Neural crest cell (in vitro differentiated cells): ENCODE measurements at places on chromosomes 7 and 10. TPM values are rescaled to one million over a fixed set of nuclear protein-coding genes. Genes with fewer than 3 reads are reported as not detected.

CCDC172 gene
- total RNA-seq = not detected in 2 replicates

DNA sequence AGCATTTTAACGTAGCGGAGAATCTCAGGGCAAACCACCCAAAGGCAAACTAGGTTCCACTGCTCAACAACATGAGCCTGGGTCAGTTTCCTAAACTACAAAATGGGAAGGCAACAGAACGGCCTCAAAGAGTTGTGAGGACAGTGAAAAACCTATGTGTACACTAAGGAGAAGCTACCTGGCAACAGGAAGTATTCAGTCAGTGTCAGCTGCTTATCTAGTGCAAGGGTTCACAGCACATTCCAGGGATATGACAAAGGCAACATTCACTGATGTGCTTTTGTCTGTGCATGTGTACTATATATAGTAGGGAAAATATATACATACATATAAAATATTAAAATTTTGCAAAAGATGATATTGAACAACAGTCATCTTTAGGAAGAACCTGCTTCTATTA, 17.2 kb downstream of the NUDCD3 start:
- no peak for DNase-seq

KEL gene
- total RNA-seq = 1.4 and 1.7 TPM in 2 replicates

RADIL gene
- total RNA-seq = 12.2 and 13.8 TPM in 2 replicates

GRCh38 chr10:112442063-112442462, 4.7 kb downstream of the ZDHHC6 start:
- DNase-seq = no peak

PRLHR gene
- not detected in 2 replicates for total RNA-seq

GRCh38 chr10:30134171-30134945, 75.0 kb upstream of the JCAD start:
- no peak for DNase-seq

DNA sequence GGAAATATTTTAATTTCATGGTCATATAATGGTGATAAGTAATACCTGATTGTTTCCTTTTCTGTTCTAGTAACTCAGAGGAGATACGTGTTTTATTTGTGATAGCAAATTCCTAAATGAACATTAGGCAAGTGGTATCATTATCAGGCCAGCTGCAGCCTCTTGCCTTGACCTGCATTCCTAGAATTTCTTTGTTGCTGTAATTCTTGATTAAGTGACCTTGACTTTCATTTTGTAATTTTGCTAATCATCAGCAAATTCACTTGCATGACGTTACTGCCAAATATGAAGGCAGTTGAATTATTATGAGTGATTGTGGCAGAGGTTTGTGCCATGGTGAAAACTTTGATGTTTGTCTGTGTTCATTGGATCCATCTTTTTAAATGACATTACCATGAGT, 5.6 kb upstream of the AS3MT start:
- no peak for DNase-seq

GRCh38 chr7:136617176-136617575, 251.3 kb upstream of the CHRM2 start:
- no peak for DNase-seq

DNA sequence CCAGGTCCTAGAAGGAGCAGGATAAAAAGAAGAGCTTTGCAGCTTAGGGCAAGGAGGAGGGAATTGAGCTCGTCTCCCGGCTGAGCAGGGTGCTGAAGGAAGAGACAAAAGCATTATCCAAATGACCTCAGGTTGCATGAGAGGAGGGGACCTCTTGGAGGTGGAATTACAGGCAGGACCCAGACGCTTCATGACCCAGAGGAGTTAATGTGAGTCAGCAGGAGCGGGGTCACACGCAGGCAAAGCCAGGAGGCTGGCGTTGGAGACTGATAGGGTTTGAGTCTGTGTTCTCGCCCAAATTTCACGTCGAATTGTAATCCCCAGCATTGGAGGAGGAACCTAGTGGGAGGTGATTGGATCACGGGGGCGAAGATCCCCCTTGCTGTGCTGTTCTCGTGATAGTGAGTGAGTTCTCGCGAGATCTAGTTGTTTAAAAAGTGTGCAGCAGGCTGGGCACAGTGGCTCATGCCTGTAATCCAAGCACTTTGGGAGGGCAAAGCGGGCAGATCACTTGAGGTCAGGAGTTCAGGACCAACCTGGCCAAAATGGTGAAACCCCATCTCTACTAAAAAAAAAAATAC, 63.7 kb upstream of the AUTS2 start:
- DNase-seq = no peak

- no peak for DNase-seq
Measured at GRCh38 chr7:42183547-42183946, 53.5 kb downstream of the GLI3 start.

- DNase-seq = no peak
Measured at GRCh38 chr7:15314922-15315321, 246.9 kb downstream of the AGMO start.

GRCh38 chr7:101990811-101991418, 173.5 kb downstream of the CUX1 start:
- DNase-seq = no peak

POLL gene
- total RNA-seq = 30.8 and 36.3 TPM in 2 replicates

GRCh38 chr10:88059190-88059589, 195.8 kb downstream of the PTEN start:
- DNase-seq = no peak

DNA sequence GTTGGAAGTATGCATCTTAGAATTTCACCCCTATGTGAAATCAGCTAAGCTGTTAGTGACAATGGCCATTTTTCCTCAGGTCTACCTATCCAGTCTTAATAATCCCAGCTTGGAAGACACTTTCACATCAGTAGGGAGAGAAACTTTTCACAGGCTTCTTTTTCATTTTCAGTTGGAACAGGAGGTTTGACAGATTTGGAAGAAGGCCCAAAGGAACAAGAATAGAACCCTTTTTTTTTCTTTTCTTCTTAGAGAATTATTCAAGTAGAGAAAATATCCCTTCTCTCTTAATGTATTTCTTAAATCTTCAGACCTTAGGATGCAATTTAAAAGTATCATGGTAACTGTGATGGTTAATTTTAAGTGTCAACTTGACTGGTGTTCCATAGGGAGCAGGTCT, 410.5 kb upstream of the C7orf33 start:
- DNase-seq = no peak

- DNase-seq = no peak
Measured at GRCh38 chr7:80294346-80294745, 159.7 kb downstream of the GNAI1 start.

NT5C2 gene
- total RNA-seq = 71.3 and 71.6 TPM in 2 replicates

MSANTD7 gene
- 24.7 and 27.5 TPM in 2 replicates for total RNA-seq

DNA sequence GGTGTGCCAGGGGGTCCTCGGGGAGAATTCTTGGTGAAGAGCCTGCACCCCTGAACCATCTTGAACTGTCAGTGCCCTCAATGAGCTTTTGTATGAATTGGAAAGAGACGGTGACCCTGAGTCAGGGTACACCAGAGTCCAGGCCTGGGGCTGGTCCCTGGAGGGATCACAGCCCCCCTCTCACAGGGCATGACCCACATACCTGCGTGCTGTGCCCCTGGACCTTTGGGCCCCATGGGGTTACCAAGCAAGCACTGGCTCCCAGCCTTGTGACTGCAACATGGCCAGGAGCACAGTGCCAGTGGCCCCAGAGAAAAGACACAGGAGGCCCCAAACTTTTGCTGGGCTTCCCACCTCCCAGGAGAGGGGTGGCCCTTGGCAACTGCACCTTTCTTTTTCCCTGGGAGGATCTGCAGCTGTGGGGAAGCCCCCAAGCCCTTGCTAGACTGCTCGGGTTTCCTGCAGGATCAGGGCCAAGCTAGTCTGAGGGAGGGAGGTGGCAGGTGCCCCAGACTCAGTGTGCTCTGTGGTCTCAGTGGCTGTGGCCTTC, 153.5 kb downstream of the ZNF248 start:
- no peak for DNase-seq

DNA sequence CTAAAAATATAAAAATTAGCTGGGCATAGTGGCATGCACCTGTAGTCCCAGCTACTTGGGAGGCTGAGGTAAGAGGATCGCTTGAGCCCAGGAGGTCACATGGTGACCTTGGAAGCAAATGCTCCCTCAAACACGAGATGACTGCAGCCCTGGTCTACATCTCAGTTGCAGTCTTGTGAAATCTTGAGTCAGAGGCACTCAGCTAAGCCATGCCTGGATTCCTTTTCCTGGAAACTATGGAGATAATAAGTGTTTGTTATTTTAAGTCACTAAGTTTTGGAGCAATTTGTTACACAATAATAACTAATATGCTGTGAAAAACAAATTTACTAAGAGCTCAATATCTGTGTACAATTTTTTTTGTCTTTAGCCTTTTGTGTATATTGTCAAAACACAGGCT, 284.3 kb upstream of the KAT6B start:
- DNase-seq = no peak

DNA sequence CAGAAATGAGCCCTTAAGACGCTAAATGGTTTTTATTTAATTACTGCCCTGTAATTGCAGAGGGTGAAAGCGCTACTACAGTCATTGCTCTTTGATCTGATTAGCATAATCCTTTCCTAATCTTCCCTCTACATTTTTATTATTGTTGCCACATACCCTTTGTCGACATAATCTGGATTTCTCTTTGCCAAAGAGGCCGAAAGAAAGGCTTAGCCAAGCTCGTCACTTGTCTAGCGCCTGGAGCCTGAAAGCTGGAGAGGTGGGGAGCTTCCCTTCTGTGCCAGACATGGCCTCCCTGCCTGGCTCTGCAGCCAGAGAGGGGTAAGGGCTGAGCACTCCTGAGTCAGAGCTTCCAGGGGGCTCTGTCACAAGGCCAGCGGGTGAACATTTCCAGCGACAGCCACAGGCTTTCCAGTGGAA, 145.9 kb downstream of the PRKAG2 start:
- no peak for DNase-seq

DNA sequence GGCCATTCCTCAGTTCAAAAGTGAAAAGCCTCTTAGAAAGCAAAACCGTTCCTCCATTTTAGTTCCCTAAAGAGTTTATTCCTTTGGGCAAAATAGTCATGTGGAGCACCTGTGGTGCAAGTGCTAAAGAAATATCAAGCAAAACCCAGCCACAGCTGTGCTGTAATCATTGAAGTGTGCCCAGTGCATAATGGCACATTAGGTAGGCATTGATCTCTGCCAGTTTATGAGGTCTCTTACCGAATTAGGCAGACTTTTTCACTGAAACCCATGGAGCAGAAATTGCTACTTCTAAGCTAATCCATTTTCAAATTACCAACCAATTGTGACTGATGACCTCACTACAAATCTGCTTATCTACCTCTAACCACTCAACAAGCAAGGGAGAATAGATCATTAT, 97.2 kb upstream of the SEMA3A start:
- no peak for DNase-seq

DNA sequence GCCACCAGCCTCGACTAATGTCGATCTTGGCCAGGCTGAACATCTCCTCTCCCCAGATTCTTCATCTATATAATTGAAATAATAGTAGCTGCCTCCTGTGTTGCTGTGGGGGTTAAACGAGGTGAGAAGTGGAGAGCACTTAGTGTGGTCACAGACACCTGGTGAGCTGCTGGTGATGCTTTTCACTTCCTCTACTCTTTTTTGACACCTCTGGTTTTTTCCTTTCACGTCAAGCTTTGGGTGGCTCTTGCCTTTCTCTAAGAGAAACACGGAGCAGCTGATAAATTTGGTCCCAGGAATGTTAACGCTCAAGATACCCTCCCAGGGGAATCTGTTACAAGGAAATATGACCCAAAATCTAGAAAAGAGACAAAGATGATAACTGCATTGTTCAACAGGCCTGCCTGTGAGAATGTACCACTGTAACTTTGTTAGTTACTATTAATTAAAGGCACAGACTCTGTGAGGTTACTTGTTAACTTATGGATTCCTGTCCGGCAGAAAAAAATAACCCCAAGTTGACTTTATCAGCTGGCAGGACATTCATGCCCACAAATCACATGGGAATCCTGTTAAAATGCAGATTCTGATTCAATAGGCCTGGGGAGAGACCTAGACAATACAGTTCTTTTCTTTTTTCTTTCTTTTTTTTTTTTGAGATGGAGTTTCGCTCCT, 9.5 kb upstream of the NPFFR1 start:
- no peak for DNase-seq

DNA sequence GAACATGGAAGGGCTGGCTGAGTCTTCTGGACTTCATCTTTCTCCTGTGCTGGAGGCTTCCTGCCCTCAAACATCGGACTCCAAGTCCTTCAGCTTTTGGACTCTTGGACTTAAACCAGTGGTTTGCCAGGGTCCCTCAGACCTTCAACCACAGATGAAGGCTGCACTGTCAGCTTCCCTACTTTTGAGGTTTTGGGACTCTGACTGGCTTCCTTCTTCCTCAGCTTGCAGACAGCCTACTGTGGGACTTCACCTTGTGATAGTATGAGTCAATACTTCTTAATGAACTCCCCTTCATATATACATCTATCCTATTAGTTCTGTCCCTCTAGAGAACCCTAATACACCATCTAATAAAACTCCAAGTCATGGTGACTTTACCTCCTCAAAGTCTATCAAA, 4.0 kb upstream of the CLEC5A start:
- DNase-seq = no peak

GRCh38 chr10:69897432-69897831, 95.7 kb downstream of the COL13A1 start:
- DNase-seq = no peak

DNA sequence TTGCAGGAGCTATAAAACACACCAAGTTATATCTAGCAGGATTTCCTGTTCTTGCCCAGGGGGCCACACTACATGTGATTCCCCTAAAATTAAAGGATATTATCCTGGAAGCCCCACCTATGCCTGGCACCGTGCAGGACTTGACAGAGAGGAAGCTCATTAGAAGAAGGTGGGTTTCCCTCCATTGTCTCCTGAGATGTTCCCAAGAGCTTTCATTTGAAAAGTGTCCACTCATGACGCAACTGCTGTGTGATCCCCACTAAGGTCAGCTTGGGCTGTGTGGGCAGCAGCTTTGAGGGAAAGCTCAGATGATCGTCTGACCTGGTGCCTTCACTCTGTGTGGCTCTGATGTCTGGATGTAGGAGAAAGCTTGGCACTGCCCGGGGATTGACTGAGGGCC, 53.5 kb downstream of the RAMP3 start:
- no peak for DNase-seq

GRCh38 chr10:128024426-128024825, 101.8 kb downstream of the MKI67 start:
- DNase-seq = no peak

DNA sequence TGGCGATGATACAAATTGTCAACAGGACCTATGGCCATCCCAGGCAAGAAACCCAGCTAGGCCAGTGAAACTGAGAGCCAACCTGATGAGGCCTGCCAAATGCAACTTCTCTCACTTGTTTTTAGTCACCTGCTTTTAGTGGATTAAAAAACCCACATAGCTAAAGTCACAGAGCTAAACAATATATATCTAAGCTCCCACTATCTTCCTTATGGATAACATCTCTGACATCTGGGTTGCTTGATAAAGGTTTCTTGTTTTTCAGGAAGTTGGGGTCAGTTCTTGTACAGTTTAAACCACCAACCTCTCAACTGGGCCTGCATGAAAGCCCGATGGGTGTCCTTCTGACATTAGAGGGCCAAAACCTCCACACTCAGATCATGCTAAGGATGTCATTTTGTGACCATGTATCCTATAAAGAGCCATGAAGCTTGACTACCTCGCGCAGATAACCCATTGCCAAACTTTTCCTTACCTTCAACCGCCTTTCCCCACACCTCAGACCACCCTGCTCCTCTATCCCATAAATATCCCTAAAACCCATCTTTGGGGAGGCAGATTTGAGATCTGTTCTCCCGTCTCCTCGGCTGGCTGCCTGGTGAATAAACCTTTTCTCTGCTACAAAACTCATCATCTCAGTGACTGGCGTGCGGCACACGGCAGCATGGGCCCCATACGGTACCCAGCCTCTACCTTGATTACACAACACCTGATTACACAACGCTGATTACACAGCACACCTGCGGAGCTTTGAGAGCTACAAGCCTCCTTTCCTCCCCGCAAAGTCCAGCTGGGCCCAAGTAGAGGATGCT, 797 bp upstream of the STMP1 start:
- no peak for DNase-seq

GRCh38 chr10:48446785-48447184, 140.3 kb downstream of the MAPK8 start:
- no peak for DNase-seq
